ENCODE measurements at places on chromosomes 7 and 10.

DNA sequence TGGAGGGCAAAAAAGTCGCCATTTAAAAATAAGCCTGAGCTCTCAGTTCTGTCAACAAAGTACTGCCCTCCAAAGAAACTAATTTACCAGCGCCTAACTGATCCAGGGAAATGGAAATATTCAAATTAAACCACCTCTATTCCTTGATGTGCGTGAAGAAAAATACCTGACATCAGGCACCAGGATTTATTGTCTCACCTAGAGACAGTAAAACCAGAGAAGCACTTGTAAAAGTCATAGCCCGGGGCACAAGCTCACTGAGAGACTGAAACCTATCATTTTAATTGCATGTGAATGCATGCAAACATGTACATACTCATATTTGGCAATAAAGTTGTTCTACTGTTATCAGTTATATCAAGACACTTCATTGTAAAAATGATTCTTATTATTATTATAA lies 147.3 kb upstream of the VSTM2A start:
- no peak for DNase-seq

DNA sequence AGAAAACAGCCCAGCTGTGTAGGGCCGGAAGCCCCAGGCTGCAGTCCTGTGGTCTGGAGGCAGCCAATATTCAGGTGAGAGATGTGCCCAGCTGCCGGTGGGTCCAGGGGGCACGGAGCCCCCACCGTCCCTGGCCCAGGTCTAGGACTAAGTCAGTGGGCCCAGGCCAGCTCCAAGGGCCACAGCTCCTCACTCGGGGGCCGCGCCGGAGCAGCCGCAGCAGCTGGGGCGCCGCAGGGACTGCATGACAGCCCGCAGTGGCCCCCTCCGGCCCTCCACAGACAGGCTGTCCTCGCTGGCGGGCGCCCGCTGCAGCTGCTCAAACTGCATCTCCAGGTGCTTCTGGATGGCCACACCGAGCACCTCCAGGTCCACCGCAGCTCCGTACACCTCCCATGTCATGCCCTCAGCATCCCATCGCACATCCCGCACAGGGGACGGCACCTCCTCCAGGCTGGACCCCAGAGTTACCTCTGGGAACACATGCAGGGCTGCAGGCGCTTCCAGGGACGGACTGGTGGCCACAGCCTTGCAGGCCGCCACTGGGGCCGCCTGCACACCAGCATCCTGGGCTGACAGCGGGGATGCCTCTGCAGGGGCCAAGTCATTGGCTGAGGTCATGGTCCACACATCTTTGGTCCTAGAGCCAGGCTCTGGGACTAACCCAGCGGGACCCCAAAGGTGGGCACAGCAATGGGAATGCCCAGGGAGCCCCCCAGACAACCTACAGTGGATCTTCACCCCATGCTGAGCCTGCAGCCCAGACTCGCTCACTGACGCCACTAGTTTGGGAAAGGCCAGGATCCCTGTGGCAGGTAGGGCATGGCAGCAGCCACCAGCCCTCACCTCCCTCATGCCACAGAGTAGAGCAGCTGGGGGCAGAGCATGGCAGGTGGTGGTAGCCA lies 7.0 kb downstream of the GPRIN2 start:
- DNase-seq, result no peak

GRCh38 chr7:84199216-84199615 lies 4.6 kb upstream of the SEMA3A start:
- no peak for DNase-seq

DNA sequence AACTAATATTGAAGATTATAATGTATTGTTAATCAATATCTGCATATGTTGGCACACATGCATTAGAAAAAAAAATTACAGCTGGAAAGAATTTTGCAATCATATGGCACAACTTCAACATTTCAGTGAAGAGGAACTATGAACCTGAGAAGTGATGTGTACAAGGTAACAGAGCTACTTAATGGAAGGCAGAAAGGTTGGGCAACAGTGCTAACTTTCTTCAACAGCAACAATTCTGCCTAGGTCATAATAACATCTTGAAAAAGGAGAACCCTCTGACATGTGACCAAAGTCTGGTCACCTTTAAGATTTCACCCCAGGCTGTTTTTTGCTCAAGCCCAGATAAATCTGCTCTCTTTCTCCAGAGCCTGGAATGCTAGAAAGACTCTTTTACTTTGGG lies 47.9 kb upstream of the SKAP2 start:
- DNase-seq, result no peak

- DNase-seq, result peak; percentile 21
These were observed 31.7 kb upstream of the RHOBTB1 start for GRCh38 chr10:60975716-60976115.

DNA sequence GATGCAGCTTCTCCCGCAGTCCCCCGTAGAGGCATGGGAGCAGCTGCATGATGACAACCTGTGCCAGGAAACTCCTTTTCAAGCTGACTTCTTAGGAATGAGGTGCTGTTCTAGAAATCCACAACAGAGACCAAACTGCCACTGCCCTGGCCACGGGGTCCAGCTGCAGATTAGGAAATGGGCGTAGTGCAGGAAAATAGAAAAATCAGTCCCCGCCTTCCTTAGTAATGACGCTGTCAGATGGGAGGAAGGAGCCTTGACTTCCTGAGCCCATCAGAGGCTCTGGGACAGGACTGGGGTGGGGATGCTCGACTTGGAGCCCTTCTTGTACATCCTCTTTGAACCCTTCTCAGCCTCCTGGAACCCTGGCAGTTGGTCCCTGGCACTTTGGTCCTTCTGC lies 227.8 kb upstream of the GRB10 start:
- no peak for DNase-seq

All from fibroblast of upper back skin (primary cell).